ENCODE measurements at places on chromosomes 16 and 17.

DNA sequence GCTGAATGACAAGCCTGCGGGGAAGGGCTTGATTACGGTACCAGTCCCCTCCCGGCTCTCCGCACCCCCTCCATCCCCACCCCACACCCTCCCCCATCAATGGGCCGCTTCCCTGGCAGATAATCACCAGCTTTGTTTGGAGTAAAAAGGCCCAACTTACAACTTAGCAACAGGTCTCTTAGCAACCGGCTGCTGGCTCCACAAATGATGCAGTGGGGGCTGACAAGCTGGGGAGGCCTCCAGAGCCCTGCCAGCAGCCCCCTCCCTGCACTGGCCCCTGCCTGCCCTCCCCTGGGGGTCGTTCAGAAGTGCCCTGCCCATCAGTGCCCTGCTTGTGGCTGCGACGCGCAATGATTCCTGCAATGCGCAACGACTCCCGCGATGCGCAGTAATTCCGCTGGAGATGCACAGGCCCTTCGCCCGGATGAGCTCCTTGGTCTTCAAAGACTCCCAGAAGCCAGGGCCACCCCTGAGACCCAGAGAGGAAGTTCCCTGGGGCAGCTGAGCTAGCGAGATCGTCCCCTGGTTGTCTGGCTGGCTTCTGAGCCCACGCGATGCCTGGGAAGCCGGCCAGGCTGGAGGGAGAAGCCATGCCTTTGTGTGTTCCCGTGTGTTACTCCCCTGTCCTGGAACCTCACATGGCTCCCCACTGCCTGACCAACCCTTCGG, 23.3 kb downstream of the CPNE2 start:
- DNase-seq = no peak

- no peak for DNase-seq
Observed at GRCh38 chr16:67571981-67572431, 9.7 kb downstream of the CTCF start.

GRCh38 chr17:4588391-4588790, 4.1 kb downstream of the SMTNL2 start:
- DNase-seq = no peak

DNA sequence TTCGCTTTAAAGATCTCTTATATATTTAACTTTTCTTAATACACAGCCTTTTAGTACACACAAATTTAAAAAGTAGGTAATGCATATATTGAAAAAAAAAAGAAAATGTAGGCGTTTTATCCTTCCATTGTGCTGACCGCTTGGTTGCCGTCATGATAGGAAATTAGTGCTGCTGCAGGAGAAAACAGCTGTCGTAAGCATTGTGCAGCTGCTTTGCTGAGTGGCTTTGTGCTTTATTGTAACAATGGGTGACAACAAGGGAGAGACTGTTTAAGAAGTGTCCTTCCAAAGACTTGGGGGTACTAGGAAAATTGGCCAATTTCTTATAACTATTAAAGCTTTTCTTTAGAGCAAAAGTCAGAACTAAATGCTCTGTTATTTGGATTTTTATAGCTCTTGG, 5.0 kb downstream of the HERPUD1 start:
- DNase-seq = no peak

GRCh38 chr16:56295059-56295665, 103.9 kb downstream of the GNAO1 start:
- DNase-seq = no peak

GRCh38 chr17:142876-143784, 5.8 kb downstream of the SCGB1C2 start:
- no peak for DNase-seq

DNA sequence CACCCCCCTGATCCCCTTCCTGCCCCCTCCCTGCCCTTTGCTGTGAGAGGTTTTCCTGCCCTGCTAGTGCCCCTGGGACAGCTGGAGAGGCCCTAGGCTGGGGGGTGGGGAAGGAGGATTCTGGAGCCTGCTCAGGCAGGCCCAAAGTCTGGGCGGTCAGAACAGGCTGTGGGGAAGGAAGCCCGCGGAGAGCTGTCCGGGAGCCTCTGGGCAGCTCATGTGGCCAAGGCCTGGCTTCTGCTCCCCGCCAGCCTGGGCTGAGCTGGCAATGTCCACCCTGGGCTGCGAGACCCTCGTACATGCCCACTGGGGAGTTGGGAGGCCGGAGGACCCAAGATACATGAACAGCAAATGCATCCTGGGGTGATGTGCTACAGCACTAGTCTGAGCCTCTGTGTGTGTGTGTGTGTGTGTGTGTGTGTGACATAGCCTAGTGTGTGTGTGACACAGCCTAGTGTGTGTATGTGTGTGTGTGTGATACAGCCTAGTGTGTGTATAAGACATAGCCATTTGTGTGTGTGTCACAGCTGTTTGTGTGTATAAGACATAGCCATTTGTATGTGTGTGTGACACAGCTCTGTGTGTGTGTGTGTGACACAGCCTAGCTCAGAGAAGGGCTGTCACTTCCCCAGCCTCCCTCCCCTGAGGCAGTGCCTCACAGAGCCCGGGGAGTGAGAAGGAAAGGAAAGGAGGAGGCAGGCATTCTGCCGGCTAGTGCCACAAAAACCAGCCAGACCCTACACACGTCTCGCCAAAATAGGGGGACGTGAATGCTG, 201.4 kb upstream of the CIBAR2 start:
- DNase-seq = no peak

DNA sequence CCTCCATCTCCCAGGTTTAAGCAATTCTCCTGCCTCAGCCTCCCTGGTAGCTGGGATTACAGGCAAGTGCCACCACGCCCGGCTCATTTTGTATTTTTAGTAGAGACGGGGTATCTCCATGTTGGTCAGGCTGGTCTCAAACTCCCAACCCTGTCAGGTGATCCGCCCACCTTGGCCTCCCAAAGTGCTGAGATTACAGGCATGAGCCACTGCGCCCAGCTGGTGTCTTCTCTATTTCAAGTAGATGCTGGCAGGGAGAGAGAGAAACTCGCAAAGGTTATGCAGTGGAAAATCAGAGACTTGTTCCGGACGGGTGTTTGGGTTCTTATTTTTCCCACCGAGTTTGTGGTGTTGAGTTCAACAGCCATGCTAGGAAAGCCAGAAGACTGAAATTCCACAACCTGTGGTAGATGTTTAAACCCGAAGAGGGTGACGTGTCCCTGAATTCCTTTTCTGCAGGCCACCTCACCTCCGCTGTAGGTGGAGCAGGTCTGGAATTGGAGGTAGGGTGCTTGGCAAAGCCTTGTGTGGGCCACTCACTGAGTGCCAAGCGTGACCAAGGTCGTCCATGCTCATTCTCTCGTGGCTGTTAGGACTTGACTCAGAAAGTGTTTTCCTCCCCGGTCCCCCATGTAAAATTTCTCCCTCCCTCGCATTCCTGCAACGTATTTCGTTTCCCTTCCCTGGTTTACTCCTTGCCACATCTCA, 7.3 kb upstream of the ZDHHC7 start:
- DNase-seq = no peak
